ENCODE measurements at places on chromosomes 1 and 21.

GRCh38 chr1:65050735-65051134 lies 84.4 kb upstream of the JAK1 start:
- no peak for DNase-seq

GRCh38 chr1:107877745-107878144 lies 87.2 kb downstream of the VAV3 start:
- no peak for DNase-seq

- DNase-seq = no peak
Measured at GRCh38 chr1:13922466-13923110, 222.6 kb downstream of the PRDM2 start.

DNA sequence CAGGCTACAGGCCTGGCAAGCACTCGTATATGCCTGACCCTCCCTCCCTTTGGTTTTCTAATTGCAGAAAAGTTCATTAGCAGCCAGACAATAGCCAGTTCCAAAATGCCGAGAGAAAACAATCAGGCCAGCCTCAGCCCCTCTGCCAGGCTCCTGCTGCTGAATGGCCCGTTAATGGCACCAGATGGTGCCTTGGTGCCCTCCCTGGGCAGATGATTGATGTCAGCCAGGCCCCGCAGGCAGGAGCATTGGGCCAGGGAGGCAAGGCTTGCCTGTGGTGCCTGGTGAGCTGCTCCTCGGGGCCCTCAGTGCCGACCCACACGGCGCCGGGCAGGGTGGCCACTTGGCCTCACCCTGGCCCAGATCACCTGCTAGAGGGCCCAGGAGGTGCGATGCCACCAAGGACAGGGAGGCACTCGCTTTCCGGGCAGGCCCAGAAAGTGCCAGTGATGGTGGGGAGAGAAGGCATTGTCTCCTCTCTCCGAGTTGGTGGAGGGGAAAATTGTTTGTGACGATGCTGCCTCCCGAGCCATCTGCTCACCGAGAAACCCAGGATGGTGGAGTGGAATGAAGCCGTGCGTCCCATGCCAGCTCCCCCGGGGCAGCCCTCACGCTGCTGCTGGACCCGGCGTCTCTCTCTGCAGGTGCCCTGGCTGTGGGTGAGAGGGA lies 28.1 kb downstream of the QSOX1 start:
- no peak for DNase-seq

DNA sequence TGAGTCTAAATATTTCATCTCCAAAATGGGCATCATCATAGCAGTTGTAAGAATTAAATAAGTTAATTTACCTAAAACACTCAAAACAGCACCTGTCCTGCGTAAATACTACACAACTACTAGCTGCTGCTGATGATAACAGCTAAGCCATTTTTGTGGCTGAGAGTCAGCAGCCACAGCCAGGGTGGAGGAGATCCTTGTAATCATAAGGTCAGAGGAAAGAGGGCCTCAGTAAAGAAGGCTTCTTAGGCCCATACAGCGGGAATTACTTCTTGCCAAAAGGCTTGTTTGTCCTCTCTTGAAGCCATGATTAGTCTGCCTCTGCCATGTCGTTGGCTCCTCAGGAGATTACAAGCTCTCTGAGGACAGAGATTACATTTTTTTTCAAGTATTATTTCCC lies 245.0 kb downstream of the FGGY start:
- DNase-seq = no peak

DNA sequence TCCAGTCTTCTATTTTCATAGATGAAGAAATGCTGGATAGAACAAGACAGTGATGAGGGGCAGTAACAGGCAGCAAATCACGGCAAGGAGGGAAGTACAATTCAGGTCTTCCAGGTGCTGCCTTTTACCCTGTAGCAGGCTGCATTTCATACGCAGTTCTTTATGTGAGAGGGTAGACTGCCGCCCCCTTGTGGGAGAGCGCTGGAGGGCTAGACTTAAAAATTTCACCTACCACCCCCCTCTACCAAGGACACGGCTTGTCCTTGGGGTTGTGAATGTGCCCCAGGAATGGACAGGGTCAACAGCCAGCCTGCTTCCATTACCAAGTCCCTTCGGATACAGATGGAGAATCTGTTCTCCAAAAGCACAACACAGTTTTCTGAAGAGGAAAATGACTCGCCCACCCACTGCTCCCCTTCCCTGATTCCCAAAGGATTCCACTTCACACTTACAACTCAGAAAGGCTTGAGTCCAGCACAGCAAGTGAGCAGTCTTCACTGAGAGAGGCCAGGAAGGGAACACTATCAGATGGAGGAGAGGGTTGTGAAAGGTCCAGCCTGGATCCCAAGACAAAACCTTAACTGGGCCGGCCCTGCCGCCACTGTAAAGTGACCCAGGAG lies 7.4 kb downstream of the WDR77 start:
- DNase-seq = peak; percentile 36

GRCh38 chr1:2641381-2642130 lies 8.7 kb upstream of the MMEL1 start:
- no peak for DNase-seq

GRCh38 chr1:63888984-63889383 lies 115.2 kb downstream of the ROR1 start:
- DNase-seq = no peak

GRCh38 chr1:56423716-56424115 lies 155.6 kb downstream of the PLPP3 start:
- no peak for DNase-seq

GRCh38 chr1:82048596-82048995 lies 247.9 kb downstream of the ADGRL2 start:
- no peak for DNase-seq

DNA sequence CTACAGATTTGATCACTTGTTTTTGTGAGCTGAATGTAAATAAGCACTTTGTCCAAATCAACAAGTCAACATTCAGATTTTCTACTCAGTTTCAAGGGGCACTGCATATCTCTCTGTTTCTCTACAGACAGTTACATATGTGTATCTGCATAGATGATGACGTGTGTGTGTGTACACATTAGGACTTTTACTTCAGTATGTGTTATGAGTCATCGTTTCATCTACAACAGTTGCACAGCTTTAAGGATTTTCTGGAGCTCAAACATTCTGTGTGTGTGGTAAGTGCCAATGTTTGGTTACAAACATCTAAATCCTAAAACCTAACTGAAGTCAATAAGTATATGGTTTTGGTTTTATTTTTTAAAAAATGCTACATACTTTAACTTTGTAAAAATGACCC lies 494.5 kb upstream of the PBX1 start:
- DNase-seq = no peak

- no peak for DNase-seq
Measured at GRCh38 chr1:147800804-147801203, 40.4 kb upstream of the GJA5 start.

DNA sequence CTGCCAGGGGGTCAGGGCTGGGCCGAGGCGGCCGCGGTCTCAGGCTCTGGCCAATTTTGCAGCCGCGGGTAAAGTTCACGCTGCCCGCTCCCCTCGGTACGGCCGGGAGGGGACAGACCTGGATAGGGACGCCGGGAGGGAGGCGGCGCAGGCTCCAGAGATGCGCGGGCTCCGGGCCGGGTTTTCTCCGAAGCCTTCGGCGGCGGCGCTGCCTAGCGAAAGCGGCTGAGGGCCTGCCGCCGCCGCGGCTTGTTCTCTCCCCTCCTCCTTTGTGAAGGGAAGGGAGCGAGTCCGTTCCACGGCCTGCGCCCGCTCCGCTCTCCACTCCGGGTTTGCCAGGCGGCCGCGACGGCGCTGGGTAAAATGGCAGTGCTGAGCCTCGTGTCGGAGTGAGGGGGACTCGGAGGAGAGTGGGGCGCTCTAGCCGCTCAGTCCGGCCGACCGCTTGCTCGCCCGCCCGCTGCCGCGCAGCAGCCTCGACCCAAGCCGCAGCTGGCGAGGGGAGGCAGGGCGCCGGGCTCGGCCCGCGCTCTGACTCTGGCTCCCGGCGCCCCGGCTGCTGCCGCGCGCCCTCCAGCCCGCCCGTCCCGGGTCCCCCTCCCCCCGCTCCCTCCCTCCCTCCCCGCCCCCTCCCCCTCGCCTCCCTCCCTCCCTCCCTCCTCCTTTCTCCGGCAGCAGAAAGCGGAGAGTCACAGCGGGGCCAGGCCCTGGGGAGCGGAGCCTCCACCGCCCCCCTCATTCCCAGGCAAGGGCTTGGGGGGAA lies at the start of gene ARID1A:
TSS of gene ARID1A (plus strand) at position 660 of the 763 bp plus-strand sequence. CDS start 389 bp downstream, outside the sequence.
- DNase-seq = peak; percentile 96

DNA sequence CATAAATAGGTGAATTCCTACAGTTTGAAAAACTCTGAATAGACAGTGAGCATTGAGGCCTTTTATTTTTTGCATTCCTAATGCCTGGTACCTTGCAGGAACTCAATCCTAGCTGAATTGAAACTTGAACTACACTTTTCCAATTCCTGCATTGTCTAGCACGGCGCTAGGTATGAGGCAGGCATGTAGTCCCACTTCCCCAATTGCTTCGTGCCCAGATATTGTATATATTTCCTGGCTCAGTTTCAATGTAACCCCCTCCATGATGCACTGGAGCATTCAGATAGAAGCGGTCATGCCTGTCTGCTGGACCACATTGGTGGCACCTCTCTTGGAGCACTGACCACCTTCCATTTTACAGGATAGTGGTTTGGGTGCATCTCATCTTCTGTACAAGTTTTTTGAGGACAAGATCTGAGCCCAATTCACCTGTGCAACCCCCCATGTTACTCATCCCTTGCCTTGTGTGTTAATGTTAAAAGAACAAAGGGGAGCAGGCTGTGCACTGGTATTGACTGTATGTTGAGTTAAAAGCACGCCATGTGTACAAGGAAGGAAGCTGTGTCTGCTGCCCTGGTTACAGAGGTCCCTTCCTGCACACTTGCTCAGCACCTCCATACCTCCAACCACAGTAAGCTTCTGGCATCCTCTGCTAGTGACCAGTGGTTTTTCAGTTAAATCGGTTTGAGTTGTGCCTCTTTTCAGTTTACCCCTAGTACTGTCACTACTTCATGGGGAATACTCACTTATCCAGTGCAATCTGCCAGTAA lies 10.0 kb upstream of the RAB7B start:
- no peak for DNase-seq

GRCh38 chr1:26771285-26771642 lies 16.5 kb upstream of the PIGV start:
- DNase-seq = no peak

- DNase-seq = no peak
Measured at GRCh38 chr21:23789864-23790263, 1817.4 kb downstream of the MRPL39 start.
